ENCODE measurements at places on chromosomes 5 and 9. TPM values are rescaled to one million over a fixed set of nuclear protein-coding genes. Genes with fewer than 3 reads are reported as not detected.

GRCh38 chr5:5619546-5619945 is 197.1 kb downstream of the ICE1 start:
- no peak for DNase-seq

- no peak for DNase-seq
Observed at GRCh38 chr9:77597057-77597456, 51.1 kb downstream of the GNA14 start.

GRCh38 chr5:158123595-158123994 is 264.6 kb upstream of the CLINT1 start:
- DNase-seq, result no peak

Gene TTC23L
- not detected for total RNA-seq

Gene SLIT3
- 12.5 TPM for total RNA-seq

DNA sequence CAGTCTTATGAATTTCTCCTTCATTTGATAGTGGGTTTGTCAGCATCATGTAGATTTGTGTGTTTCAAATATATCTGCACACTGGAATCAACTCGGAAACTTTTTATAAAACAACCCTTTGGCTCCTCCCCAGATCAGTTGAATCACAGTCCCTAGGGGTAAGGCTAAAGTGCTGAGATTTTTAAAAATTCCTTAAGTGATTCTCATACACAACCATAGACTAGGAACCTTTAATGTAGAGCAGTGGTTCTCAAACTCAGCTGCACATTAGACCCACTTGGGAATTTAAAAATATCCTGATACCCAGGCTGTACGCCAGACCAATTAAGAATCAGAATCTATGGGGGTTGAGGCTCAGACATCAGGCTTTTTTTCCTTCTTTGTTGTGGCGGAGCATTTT is 17.5 kb upstream of the JAK2 start:
- DNase-seq, result no peak

Gene ARHGEF39
- total RNA-seq, result 0.24 TPM

- no peak for DNase-seq
Observed at GRCh38 chr9:123544007-123544827, 188.2 kb downstream of the CRB2 start.

DNA sequence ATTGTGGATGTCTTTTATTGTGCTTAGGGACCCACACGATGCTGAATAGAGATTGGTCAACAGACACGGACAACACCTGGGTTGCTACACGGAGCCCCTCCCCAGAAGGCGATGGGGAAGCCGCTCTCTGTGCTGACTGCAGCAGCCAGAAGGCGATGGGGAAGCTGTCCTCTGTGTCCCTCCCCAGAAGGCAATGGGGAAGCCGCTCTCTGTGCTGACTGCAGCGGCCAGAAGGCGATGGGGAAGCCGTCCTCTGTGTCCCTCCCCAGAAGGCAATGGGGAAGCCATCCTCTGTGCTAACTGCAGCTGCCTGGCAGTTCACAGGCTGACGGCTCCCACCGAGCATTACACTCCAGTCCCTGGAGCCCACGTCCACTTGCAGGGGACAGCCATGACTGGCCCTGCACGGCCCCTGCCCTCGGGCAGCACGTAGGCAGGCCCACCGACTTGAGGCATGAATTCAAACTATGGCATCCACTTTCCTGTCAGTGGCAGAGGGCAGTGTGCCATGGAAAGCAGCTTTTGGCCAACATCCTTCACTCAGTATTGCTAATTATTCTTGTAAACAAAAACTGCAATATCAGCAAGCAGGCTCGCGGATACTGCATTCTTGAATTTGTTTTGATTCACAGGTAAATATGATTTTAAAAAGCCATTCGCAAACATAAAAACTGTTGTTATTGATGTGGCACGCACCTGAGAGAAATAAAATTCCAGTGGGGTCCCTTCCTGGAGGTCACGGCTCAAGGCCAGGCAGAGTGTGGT is 48.1 kb upstream of the CLPTM1L start:
- peak; percentile 44 for DNase-seq

Gene TNC
- total RNA-seq, result 1.1 TPM

- DNase-seq, result no peak
Observed at GRCh38 chr5:142057697-142058056, 44.9 kb upstream of the GNPDA1 start.

Data from Right ventricle myocardium superior (tissue), 1 donor.